ENCODE measurements at places on chromosomes 7 and 10. TPM values are rescaled to one million over a fixed set of nuclear protein-coding genes. Genes with fewer than 3 reads are reported as not detected.
A peak's percentile ranks its signal among the peaks of the same experiment; 100 is the strongest.

TRPV5 gene
- total RNA-seq: not detected

PIP gene
- total RNA-seq: not detected

OLAH gene
- not detected for total RNA-seq

OR13A1 gene
- not detected for total RNA-seq

HHEX gene
- total RNA-seq: 0.54 TPM

DNA sequence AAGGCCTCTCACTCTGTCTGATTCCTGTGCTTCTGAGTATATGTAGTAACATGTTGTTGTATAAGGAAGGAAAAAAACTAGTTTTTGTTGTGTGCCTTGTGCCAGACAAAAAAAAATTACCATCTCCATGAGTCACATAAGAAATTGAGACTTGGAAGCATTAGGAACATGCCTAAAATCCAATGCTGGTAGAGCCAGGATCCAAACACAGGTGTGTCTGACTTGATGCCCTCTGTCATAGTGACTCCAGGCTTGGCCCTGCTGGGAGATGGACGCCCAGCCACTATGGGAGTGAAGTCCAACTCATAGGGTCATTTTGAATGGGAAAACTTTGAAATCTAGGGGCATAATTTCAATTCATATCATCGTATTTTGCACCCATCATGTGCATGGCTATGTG, 38.0 kb downstream of the PYROXD2 start:
- peak; percentile 17 for DNase-seq

DNA sequence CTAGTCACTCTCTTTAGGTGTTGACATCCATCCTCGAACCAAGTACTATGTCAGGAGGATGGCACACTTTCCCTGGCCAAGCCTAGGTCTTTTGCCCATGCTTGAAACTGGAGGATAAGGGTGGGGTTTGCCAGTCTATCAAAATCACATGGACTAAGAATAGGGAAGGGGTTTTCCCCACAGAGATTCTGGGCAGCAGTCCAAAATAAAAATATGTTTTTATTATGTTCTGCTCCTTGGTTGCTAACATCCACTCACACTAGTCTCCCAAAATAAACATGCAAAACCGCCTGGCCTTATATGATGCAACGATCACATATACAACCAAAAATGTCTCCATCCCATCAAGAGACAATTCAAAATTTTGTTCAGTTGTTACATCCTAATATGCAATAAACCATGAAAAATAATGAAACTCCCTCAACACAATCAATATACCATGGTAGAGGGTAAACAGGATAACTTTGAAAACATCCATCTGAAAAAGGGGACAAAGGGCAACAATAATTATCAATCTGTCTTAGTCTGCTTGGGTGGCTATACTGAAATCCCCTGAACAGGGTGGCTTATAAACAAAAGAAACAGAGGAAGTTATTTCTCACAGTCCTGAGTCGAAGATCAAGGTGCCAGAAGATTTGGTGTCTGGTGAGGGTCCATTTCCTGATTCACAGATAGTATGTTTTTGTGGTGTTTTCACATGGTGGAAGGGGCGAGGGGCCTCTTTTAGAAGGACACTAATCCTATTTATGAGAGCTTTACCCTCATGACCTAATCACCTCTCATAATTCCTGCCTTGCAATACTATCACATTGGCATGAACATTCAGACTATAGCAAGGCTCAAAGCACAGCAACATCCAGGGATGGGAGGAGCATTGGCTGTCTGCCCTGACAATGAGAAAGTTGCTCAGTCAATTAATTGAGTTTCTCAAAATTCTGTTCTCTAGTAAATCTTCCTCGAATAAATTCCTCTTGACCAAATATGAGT, 159.3 kb downstream of the ETV1 start:
- peak; percentile 41 for DNase-seq

- peak; percentile 23 for DNase-seq
Observed at GRCh38 chr10:91002656-91003055, 81.8 kb upstream of the ANKRD1 start.

DNA sequence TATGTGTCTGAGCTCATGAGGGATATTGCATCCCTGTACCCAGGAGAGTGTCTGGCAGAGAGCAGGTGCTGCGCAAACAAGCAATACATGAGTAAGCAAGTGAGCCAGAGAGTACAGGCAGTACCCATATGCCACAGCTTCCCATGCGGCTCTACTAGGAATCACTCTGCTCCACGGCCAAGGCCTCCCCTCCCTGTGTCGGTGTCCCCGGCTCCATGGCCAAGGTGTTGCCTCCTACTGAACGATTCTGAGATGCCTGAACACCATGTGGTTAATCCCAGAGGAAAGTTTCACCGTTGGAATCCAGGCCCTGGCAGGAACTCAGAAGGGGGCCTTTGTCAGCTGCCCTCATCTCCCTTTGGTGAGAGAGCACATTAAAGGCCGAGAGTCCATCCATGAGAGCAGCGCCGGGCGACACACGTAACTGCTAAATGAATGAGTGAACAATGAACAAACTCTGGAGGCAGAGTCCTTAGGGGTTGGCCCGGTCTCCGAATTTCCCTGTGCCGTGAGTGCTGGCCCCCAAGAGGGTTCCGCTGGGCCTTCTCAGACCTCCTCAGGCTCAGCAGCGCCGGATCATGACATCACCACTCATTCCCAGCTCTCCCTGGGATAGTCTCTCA, 136.0 kb upstream of the FAM20C start:
- DNase-seq: no peak

DNA sequence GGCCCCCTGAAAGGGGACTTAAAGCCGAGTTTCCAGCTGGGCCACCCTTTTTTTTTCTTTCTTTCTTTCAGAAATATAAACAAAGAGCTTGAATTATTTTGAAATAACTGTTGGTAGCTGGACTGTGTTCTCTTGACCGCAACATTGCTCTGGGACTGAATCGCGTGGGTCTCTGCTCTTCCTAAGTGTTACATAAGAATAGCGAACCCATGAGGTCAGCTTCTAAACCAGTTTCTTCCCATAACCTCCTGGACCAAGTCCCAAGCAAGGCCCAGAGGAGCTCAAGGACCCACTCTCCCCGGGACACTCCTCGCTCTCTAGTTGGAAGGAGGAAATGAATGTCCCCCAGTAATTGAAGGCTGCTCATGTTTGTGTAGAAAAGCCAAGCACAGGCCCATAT, 91.1 kb downstream of the CXCL12 start:
- no peak for DNase-seq

DNA sequence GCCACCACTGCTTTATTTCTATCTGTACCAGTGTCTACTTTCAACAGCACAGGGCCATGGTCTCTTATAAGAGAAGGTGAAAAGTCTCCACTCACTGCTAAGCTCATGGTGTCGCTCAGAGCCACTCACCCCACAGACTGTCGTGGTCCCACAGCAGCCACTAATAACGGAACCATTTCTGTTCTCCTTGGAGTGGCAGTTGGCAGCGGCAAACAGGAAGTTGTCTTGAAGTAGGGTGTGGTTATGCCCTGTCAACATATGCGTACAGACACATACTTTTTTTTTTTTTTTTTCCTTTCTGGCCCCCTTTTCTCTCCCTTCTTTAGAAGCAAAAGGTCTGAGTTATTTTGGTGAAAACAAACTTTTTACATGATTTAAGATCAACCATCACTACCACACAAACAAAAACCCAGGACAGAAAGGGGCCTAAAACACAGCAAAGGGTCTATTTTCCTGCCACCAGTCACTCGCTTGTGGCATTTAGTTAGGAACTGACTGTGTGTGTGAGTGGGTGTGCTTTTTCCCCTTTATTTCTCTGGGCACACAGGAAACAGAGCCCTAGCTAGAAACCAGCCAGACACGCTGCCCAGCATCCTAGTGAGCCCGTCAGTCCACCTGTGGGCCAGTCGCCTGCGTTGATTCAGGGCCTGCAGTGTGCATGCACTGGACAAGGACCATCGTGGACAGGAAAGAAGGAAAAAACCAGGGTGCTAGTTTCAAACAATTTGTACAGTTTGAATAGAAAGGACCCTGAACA, 96.7 kb upstream of the EFCAB10 start:
- DNase-seq: peak; percentile 6

- peak; percentile 23 for DNase-seq
Observed at GRCh38 chr7:36315309-36315944, 74.2 kb upstream of the ANLN start.

DNA sequence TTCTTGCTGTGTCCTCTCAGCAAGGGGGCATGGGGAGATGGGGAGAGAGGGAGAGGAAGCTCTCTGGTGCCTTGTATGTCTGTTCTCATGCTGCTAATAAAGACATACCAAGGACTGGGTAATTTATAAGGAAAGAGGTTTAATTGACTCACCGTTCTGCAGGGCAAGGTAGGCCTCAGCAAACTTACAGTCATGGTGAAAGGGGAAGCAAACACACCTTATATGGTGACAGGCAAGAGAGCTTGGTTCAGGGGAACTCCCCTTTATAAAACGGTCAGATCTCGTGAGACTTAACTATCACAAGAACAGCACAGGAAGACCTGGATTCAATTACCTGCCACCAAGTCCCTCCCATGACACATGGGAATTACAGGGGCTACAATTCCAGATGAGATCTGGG, 464.7 kb upstream of the CELF2 start:
- DNase-seq: no peak

GRCh38 chr10:13945390-13946208, 358.8 kb downstream of the PRPF18 start:
- no peak for DNase-seq

DNA sequence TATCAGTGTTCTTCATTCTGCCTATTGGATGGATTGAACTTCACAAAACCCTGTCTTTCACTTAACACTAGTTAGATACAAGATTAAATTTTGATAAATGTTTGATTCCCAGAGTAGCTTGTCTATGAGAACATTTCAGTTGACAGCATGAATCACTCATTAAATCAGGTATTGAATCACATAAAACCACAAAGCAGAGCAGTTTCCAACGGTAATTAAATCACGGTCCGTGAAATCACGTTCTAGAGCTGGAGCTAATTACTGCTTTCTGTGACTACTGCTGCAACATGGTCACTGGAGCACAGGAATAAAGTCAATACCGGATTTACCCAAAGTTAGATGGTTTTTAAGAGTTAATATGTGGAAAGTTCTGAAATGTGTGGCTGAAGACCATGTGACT, 257.8 kb upstream of the PCDH15 start:
- DNase-seq: no peak

- DNase-seq: no peak
Observed at GRCh38 chr10:94008526-94008925, 14.8 kb downstream of the PLCE1 start.

DNA sequence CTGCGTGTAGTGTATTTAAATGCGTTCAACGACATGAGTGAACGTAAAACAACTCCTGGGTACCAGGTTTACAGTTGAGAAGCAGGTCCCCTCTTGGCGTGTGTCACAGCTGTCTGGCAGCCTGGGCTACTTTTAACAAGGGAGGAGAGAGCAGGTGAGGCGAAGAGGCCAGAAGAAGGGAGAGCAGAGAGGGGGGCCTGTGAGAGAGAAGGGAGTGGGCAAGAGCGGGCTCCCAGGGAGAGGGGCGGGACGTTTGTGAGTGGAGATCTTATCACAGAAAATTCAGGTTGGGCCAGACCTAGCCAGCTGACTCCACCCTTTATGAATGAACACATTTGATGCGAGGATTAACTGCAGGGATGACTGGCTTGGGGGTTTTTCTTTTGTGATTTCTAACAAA, 154.0 kb downstream of the CAMK1D start:
- DNase-seq: no peak

DNA sequence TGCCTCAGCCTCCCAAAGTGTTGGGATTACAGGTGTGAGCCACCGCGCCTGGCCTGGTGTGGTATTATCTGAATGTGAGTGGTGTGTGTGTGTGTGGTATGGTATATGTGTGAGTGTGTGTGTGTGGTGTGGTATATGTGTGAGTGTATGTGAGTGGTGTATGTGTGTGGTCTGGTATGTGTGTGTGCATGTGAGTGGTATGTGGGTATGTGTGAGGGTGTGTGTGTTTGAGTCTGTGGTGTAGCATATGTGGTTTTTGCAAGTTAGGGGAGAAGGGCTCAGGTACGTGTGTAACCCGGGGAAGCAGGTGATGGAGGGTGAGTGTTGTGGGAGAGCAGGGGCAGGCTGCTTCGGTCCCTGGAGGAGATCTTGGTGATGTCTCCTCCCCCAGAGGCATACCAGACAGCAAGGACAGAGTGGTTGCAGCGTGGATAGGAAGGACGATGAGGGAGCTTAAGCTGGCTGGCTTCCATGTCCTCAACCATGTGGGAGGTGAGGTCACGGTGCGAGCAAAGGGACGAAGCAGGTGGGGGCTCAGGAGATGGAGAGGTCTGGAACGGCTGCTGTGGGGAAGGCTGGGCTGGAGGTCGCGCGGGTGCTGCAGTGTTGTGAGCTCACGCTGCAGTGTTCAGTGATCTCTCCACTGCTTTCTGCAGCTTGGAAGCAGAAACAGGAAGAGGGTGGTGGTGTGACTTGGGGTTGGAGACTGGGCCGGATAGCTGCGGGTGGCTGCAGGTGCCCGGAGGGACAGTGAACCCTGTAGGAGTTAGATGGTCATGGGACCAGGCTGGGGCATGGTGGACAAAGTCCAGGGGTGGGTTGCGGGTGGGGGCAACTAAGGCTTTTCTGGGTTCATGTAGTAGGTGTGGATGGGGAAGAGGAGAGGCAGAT, 5.0 kb downstream of the ZYX start:
- peak; percentile 19 for DNase-seq

- peak; percentile 85 for DNase-seq
Observed at GRCh38 chr7:137992104-137992549, 9.8 kb downstream of the CREB3L2 start.

DNA sequence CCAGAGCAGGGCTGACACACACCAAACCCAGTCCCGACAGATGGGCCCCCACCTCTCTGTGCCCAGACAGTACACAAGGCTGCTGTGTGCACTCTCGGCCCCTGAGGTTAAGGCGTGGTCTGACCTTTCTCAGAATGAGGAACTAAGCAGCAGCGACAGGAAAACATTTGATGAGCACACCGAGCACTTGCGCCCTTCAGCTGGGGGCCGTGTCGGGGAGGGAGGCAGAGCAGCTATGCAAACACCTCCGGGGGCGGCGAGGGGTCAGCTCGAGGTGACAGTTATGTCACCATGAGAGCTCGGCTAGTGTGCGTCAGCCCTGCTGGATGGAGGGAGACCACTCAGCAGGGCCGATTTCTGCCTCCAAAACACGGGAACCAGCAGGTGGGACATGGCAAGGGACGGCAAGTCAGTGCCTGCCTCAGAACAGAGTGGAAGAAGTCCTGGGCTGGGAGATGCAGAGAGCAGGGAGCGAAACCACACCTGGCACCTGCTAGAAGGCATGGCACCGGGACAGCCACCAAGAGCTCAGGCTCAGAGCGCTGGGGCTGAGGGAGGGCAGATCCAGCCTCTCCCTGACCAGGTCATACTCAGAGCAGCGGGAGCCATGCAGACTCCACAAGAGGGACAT, 57.4 kb downstream of the CHST15 start:
- DNase-seq: no peak

Data from GM23248 (cell line).